ENCODE measurements at places on chromosomes 16 and 17.
A peak's percentile ranks its signal among the peaks of the same experiment; 100 is the strongest.

DNA sequence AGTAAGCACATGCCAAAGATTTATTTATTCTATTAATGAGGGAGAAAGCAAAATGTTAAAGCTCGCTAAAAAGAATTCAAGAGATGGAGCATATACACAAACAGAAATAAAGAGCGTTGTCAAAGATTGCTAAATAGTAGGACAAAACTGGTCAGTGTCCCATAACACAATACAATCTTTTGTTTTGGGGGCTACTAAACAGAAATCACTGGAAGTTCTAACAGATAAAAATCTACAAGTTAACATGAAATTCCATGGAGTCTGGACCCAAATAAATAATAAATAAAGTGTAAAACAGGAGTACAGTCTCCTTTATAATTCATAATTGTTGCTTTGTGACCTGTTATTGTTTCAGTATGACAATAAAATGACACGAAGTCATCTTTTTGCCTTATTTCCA lies 115.2 kb upstream of the CNTNAP4 start:
- no peak for DNase-seq

DNA sequence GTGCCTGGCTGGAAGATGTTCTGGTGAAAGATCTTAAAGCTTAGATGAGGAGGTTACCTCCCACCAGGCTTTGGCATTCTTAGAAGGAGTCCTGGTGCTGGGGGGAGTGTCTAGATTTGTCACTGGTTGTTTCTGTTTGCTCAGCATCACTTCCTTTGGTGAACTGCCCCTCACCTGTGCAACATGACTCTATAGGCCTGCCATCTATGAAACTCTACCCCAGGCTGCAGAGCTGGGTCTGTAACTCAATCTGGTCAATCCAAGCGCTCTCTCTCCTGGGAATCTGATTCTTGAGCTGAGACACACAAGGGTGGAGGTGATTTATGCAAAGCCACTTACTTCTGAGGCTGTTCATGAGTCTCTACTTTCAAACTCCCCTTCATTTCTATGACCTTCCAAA lies 399.4 kb downstream of the NPIPA7 start:
- DNase-seq, result no peak

- DNase-seq, result peak; percentile 39
Observed at GRCh38 chr17:3004150-3004801, 59.1 kb downstream of the OR1D5 start.

DNA sequence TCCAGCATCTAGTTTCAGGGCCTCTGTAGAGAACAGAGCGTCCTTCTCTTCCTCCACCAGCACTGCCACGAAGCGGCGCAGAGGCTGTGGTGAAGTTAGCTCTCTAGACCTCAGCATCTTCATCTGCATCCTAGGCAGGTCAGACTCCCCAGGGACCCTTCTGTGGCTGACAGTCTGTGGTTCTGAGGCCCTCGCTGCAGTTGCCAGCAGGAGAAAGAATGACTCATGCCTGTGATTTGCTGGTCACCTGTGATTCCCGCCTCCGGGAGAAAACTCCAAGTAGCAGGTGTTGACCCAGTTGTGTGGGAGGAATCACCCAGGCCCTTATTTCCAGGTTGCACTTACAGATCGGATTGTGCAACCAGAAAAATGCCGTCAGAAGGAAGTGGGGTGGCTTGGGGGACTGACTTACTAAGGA lies 117.3 kb upstream of the CACNG5 start:
- DNase-seq, result no peak

GRCh38 chr16:78102122-78102660 lies 2.7 kb downstream of the WWOX start:
- DNase-seq, result no peak

- DNase-seq, result no peak
Observed at GRCh38 chr17:74598346-74599022, 6.4 kb upstream of the CD300LD start.

DNA sequence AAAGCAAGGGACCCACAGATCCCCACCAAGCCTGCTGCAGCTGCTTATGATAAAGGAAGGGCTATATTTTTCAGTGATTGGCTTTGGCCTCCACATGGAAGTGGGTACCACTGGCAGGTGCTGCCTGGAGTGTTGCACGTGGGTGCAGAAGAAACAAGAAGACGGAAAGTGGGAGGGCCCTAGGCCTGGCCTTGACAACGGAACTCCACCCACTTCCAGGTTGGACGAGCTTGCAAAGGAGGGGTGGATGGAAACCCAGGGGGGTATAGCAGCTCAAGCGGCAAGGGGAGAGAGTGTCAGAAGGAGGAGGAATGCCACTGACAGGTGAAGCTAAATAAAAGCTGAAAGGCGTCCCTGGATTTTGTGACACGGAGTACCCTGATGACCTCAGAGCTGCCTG lies 20.3 kb downstream of the TRIM25 start:
- no peak for DNase-seq

GRCh38 chr16:57628008-57628781 lies at the start of gene ADGRG1:
TSS of gene ADGRG1 (plus strand) at chr16:57628630. CDS start at chr16:57650288, 21,658 bp downstream.
- DNase-seq, result peak; percentile 44

DNA sequence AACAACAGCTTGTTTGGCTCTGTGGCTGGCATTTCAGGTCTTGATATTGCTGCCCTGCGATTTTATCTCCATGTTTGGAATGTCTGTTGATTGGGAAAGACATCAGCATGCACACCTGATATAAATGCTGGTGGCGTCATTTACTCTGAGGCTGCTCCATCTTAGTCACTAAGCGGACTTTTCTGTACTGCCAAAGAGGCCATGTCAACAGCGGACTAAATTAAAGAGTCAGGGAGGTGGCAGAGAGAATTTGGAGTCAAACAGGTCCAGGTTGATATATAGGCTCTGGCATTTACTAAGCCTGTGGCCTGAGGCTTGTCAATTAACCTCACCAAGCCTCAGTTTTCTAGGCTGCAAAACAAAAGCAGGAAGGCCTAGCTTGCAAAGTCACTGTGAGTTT lies 6.2 kb downstream of the RBFOX1 start:
- no peak for DNase-seq

Data from stimulated activated CD4-positive, alpha-beta T cell treated with anti-CD3 and anti-CD28 coated beads, Interleukin-1b, Interleukin-23, amount 100 ng/mL, for 24 hours (primary cell).